ENCODE measurements at places on chromosomes 4 and X.

DNA sequence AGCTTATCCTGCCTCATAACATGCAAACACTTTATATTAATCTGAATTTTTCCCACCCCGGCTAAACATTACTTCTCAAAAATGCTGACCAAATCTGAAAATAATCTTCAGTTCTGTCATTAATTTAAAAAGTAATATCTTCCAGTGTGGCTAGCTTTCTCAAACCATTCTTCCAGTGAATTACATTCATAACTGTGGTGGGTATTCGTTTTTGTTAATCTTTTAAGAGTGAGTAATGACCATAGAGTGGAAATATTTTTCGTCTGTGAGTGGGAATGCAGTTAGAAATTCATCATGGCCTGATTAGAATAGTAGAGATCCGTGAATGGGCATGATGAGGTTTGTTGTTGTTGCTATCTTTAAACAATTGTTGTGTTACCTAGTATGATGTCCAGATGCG lies 138.6 kb upstream of the SFRP2 start:
- no peak for DNase-seq

- no peak for DNase-seq
Observed at GRCh38 chrX:148632444-148632843, 132.0 kb downstream of the AFF2 start.

GRCh38 chrX:12657881-12658280 lies 133.3 kb upstream of the PRPS2 start:
- DNase-seq, result no peak

- DNase-seq, result no peak
Observed at GRCh38 chr4:23819041-23819511, 70.8 kb downstream of the PPARGC1A start.

GRCh38 chr4:7985891-7986441 lies 46.3 kb upstream of the AFAP1 start:
- DNase-seq, result no peak

GRCh38 chr4:169271692-169272007 lies 894 bp upstream of the SH3RF1 start:
- DNase-seq, result no peak

DNA sequence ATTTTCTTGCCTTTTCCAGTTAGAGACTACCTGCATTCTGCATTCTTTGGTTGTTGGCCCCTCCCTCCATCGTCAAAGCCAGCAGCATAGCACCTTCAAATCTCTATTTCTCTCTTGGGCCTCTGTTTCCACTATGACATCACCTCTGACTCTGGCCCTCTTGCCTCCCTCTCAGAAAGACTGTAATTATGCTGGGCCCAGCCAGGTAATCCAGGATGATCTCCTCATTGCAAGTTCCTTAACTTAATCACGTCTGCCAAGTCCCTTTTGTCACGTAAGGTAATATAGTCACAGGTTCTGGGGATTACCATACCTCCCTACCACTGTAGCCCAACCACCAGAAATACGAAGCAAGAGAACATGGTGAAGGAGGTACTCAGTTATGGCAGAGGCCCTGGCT lies 39.3 kb upstream of the NYX start:
- DNase-seq, result no peak

DNA sequence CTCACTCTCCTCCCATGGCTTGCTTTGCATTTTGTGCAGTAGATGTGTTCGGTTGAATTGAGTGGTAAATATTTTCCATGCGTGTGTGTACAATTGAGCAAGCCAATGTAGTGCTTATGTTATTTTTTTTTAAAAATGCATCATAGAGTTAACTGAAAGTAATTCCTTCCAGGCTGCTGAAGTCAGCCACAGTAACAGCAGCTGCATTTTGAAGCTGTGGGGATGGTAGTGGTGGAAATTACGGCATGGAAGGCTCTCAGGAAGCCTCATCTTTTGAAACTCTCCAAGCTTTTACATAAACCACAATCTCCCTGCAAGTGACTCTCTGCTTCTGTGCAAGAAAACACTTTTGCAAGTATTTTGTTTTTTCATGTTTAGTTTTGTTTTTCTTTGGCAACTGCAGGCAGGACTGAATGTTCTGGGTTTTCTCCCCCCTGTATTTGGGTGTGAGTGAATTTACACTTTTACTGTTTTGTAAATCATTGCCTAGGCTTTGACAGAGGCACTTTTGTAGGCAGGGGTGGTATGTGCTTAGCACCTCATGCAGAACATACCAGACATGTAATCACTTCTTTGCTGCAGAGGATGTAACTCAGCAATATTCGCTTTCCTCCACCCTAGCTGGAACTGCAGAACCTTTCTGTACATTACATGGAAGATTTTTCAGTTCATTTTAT lies 56.2 kb downstream of the LRRC66 start:
- no peak for DNase-seq

- no peak for DNase-seq
Observed at GRCh38 chrX:102338162-102338561, 91.2 kb downstream of the NXF2 start.

DNA sequence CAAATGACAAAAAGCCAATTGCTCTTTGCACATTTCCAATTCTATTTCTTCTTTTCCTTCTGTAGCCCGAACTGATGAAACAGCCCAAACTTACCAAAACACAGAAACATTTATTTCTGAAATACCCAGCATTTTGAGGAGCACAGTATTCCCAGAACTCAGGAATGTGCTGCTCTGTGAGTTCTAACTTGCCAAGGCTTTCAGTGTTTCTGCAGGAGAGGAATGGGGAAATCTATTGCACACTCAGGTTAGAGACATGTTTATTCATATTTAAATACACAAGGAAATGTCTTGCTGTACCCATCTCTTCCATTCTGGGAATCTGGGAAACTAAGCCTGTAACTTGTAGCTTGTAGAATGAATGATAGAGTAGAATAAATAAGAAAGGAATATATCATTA lies 10.7 kb downstream of the TMPRSS11D start:
- no peak for DNase-seq

GRCh38 chr4:60089546-60090273 lies 1110.4 kb upstream of the ADGRL3 start:
- no peak for DNase-seq

DNA sequence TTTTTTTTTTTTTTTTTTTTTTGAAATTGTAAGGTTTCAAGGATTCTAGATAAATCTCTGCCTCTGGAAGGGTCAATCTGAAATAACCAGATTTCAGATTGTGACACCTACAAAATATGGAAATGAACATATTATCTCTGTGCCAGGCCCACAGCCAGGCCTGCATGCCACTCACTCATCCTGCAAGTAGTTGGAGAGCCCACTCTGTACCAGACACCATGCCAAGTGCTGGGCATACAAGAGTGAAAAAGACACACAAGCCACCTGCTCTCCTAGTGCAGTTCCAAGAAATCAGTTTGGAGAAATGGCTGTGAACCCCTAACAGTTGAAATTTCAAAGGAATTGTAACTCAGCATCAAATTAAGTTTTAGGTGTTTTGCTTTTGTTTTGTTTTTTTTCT lies 145.9 kb upstream of the NOCT start:
- no peak for DNase-seq

- no peak for DNase-seq
Observed at GRCh38 chrX:39582091-39582490, 515.7 kb downstream of the BCOR start.

GRCh38 chrX:105634180-105634579 lies 188.2 kb upstream of the NRK start:
- no peak for DNase-seq

GRCh38 chrX:1322393-1322792 lies 14.2 kb upstream of the IL3RA start:
- DNase-seq, result peak; percentile 79

GRCh38 chr4:23838131-23838530 lies 51.7 kb downstream of the PPARGC1A start:
- DNase-seq, result no peak

- peak; percentile 54 for DNase-seq
Observed at GRCh38 chr4:3836756-3837601, 70.8 kb downstream of the ADRA2C start.

GRCh38 chrX:69503228-69503781 lies 821 bp upstream of the NALF2 start:
- no peak for DNase-seq

- DNase-seq, result no peak
Observed at GRCh38 chrX:87434618-87435017, 83.0 kb upstream of the KLHL4 start.

- no peak for DNase-seq
Observed at GRCh38 chr4:122838034-122838433, 11.4 kb downstream of the FGF2 start.

GRCh38 chr4:20512033-20512792 lies 188.0 kb upstream of the PACRGL start:
- DNase-seq, result no peak

GRCh38 chrX:100931925-100932285 lies 3.2 kb upstream of the XKRX start:
- no peak for DNase-seq

GRCh38 chr4:112109360-112110058 lies 35.7 kb upstream of the FAM241A start:
- no peak for DNase-seq

DNA sequence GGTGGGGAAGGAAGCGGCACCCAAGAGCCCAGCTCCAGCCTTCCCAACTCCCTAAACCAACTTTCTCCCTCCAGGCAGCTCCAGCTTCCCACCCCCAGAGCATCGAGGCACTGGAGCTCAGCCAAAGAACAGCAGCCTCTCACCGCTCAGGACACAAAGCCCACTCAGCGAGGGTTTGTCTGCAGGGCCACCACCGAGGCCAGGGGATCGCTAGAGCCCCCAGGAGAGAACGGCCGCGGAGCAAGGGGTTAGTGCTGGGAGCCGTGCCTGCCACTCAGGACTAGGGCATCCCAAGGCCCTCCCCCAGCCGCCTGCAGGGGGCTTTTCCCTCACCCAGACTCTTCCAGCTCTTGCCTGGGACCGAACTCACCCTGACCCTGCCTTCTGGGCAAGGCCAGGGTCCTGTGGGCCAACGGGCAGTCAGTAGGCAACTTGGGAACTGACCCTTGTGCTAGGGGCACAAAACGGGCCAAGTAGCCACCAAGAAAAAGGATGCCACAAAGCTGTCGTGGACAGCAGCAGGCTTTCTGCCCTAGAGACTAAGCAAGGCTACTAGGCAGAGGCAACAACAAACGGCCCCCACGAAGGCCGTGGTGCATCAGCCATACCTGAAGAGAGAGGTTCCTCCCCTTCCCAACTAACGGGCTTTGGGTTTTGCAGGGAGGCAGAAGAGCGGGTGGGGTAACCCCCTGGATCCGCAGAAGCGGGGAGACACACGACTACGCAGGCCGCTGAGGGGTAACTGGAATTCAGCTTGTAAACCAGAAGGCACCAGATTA lies 2.3 kb downstream of the HCFC1 start:
- DNase-seq, result no peak

DNA sequence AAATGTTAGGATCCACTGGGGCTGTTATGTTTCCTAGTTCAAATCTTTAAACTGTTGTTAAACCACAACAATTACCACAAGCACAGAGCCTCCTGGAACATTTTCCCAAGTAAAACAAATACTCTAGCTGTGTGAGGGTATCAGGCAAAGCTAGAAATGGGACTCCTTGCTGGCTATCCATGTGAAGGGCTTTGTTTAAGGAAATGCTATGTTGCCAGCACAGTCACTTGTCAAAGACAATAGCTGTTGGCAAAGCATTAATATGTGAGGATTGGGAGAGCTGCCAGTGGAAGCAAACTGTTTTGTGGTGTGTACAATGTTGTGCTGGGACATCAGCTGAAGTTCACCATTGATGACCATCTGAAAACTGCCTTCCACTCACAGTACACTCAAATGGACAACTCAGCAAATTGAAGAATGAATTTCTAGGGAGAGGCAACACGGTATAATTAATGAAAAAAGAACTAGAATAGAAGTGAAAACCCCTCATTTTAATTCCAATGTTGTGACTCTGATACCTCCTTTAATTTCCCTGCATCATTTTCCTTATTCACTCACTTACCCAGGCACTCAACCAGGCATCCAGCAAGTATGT lies 100.8 kb downstream of the ANXA3 start:
- DNase-seq, result no peak

GRCh38 chr4:152663203-152664066 lies 16.4 kb downstream of the TMEM154 start:
- DNase-seq, result no peak

DNA sequence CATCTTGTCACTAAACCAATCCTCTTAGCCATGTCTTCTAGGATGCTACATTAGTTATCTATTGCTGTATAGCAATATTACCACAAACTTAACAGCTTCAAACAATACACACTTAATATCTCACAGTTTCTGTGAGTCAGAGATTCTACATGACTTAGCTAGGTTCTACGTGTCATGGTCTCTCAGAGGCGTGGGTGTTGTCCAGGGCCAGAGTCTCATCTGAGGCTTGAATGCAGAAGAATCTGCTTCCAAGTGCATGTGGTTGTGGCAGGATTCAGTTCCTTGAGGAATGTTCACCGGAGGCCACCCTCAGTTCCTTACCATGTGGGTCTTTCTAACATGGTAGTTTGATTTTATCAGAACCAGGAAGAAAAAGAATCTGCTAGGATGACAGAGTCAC lies 26.4 kb downstream of the PPP1R2C start:
- DNase-seq, result no peak

DNA sequence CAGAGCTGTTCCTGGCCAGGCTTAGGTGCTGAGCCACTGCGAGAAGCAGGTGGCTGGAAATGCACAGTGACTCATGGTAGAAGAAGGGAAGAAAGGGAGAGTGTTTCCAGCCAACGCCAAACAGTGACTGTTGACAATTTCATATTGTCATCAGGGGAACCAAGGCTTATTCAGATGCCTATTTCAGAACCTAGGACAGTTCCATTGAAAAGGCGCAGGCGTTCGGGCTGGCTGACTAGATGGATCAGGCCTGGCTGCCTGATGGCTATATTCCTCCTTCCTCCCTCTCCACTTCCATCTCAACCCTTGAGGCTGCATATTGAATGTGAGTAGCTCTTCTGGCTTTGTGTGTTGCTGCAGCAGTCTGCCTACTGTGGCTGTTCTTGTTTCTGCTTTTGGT lies 73.0 kb upstream of the FRMPD4 start:
- no peak for DNase-seq

GRCh38 chr4:105059337-105059736 lies 87.3 kb upstream of the TET2 start:
- DNase-seq, result no peak

DNA sequence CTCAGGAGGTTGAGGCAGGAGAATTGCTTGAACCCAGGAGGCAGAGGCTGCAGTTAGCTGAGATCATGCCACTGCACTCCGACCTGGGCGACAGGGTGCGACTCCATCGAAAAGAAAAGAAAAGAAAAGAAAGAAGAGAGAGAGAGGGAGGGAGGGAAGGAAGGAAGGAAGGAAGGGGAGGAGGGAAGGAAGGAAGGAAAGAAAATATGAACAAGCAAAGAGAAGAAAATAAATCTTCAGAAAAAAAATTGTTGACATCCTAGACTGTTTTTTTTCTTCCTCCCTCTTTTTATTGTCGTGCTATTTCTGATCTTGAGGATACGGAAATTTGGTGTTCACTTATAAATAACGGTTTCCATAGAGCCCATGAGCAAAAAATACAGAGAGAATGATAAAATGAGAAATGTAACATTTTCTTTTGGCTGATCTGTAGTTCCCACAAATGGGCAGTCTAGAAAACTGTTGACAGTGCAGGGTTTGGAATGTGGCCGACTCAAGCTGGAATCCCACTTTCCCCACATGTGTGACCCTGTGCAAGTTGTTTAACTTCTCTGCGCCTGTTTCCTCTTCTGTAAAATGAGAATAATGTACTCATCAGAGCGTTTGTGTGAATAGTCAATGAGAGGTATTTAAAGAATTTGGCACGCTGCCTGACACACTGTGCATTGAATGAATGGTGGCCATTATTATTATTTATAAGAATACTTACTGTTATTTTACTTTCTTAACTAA lies 19.4 kb downstream of the SORBS2 start:
- no peak for DNase-seq

GRCh38 chr4:46386570-46386969 lies 3.4 kb downstream of the GABRA2 start:
- DNase-seq, result no peak

All from activated CD8-positive, alpha-beta memory T cell treated with anti-CD3 and anti-CD28 coated beads, Interleukin-2, amount 50 U/mL, for 48 hours (primary cell).